ENCODE measurements at places on chromosomes 6 and 20.

DNA sequence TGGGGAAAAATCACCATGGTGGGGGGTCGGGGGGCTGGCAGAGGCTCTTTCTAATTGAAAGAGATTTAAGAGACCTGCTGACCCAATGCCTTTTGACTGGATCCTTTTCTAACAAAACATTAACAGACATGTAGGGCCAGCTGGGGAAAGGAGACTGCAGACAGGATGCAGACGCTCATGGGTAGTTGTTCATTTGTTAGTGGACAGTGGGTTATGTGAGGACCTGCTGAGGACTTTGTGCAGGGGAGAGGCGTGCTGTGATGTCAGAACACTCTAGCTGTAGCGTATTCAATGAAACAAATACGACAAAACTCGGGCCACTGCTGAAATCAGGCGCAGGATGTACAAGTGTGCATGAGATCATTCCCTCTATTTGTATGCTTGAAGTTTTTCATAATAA is 1.2 kb downstream of the IP6K3 start:
- DNase-seq: no peak

- DNase-seq: no peak
Observed at GRCh38 chr6:87182321-87182720, 27.0 kb downstream of the ZNF292 start.

DNA sequence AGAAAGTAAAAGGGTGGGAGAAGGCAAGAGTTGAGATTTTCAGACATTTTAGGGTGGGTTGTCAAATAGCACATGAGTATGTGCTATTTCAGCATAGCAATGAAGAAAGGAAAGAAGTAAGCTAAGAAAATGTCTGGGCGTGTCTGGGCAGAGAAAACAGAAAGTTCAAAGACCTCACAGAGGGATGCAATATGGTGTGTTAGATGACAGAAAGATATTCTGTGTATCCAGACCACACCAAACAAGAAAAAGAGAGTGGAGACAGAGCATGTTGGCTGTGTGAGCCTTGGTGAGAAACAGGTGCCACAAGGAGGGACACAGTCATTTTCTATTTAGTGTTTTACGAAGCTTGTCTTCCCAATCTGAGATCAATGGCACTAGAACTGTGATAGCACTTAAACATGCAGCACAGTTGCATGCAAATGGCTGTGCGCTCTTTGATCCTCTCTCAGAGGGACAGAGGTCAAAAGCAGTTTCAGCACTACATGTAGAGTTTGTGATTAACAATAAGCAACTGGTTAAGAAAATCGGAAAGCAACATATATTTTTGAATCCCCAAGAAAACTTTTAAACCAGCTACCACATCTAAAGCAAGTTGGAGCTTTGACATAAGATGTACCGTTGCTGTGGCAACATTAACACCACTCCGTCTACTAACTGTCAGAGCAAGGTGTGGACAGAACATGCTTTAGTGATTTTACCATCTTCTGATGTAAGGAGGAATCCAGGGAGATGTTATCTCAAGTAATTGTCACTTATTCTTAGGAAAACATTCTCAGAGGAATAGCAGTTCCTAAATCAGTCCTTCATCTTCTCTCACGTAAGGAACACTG is 515.5 kb upstream of the NOX3 start:
- DNase-seq: no peak

DNA sequence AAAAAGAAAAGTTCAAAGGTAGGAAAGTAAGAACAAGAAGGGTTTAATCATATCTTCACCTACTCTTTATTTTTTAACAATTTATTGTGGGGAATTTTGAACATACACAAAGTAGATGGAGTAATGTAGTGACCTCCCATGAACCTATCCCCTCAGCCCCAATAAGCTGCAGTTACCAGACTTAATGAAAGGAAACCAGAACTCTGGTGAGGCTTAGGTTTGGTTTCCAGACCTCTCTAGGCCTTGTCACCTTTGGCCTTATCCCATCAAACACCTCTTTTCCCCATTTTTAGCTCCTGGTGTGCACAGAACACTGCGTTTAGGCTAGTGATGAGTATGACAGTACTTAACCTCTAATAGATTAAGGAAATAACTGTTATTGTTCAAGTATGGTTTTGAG is 42.0 kb downstream of the CBFA2T2 start:
- DNase-seq: no peak

DNA sequence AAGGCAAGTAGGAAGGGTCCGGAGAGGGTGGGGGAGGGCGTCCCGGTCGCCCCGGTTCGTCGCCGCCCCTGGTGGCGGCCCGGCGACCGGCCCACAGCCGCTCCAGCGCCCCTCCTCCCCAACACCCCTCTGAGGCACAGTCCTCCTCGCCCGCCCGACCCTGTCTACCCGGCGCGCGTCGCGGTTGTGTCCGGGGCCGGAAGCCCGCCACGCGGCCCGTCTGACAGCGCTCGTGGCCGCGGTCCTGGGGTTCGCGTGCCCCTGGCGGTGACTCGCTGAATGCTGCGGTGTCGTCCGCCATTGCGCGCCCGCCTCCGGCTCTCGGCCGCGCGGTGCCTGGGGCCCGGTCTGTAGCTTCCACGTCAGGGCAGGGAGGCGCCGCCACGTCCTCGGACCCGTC is 335.3 kb upstream of the DEFB115 start:
- DNase-seq: no peak
